ENCODE measurements at places on chromosomes 5 and 9.

GRCh38 chr9:109953813-109954497, 174.0 kb downstream of the PALM2AKAP2 start:
- no peak for DNase-seq

DNA sequence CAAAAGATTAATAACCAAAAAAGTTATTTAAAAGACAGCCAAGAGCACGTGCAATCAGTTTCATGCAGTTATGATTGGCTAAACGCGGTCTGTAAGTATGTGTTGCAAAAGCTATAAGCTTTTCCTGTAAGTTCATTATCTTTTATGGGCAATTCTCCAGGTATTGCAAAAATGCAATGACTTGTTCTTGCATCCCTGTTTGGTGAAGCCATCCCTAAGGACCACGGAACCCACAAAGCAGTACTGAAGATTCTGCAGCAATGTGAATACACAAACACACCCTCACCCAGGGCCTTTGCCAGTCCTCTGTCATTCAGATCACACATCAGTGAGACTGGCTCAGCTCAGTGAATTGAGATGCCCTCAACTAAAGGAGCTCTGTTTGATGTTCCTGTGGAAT, 11.4 kb downstream of the GCNT4 start:
- peak; percentile 84 for DNase-seq

GRCh38 chr5:128629157-128629556, 91.1 kb upstream of the FBN2 start:
- no peak for DNase-seq

DNA sequence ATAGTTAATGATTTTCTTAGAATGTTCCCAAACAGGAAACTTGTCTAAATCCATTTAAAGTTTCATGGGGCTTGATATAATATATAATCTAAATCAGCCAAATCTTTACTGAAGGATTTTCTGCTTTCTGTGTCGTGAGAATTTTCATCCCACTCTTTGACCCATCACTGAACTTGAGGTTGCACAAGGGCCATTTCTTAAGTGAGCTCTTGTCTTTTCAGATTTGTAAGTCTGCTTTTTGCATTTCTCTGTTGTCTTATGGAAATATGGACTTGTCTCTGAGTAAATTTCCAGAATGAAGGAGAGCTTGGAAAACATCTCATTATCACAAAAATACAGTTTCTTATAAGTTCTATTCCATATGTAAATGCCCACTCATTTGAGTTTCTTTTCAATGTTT, 149.2 kb upstream of the ARRDC3 start:
- DNase-seq: no peak

DNA sequence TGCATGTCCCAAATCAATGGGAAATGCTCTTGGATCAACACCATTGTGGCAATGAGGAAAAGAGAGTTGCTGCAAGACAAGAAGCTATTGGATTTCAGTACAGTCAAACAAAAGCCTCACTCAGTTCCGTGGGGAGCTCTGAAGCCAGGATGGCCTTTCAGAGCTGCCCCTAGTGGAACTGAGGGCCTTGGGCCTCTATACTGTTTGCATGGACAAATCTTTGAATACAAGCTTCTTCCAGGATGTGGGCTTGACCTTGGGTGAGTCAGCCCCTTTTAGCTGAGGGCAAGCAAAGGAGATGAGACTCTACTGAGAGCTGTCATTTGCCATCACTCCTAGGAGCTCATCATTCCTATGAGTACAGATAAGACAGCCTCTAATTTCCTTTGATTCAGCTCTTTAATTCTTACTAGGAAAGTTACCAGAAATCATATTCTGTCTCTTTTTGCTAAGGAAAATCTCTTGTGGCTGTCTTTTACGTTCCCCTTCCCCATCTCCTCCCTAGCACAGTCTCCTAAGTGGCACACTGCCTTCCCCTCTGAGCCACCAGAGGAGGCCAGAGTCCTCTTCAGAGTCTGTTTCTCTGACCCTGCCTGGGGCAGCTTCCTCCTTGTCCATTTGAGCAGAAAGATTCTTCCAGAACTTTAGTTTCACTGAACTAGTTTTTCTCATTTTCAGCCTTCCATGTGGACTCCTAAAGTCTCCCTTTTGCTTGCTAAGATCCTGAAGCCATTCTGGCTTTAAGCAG, 168.8 kb upstream of the POC5 start:
- DNase-seq: no peak

- DNase-seq: no peak
These were observed 6.1 kb downstream of the GARIN3 start for GRCh38 chr5:157160001-157160400.

DNA sequence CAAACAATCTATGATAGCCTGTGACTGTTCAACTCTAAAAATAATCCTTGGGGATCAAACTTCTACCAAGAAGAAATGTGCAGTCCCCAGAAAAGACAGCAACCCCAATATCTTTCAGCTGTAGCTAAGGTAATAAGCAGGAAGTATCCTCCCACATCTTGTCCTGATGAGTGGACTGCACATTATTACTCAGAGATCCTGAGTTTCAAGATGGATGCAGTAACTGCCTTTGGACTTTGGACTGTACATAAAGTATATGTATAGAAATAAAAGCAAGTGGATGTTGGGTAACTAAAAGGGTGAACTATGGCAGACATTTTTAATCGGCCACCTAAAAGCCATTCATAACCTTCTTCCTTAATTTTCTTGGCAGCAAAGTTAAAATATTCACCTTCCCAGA, 45.1 kb downstream of the SMIM23 start:
- no peak for DNase-seq

DNA sequence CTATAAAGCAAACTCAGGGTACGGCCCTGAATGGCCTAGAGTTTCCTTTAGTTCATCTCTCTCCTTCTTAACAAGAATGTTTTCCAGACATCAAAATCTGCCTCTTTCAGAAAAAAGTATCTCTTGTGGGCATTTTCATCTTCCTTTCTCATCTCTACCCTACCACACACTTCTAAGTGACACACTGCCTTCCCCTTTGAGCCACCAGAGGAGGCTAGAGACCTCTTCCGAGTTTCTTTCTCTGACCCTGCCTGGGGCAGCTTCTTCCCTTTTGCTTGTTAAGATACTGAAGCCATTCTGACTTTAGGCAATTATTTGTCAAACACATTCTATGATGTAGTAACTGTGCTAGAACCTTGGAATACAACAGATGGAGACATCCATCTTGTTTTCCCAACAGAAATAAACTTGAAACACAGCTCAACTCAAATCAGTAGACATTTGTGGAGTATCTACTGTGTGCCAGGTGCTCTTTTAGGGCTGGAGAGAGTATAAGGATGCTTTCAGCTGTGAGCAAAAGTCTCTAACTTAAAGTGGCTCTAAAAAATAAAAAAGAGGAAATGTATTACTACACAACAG, 8.6 kb upstream of the SV2C start:
- no peak for DNase-seq

- DNase-seq: peak; percentile 94
These were observed 6.6 kb upstream of the NFIB start for GRCh38 chr9:14320271-14321181.

DNA sequence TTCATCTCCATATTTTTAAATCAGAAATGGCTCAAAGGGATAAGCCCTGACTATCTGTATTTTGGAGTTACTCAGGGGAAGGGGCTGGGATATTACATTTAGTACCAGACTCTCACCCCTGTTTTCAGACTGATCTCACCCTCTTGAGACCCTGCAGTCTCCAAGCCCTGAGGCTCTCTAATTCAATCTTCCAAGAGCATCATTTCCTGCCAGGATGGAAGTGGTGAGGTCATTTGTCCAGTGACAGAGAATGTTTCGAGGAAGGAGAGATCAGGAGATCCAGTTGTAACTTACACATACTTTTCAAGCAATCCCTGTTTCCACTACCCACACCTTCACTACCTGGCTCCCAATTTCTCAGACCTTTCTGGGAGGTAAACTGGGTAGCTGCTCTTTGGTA, 295.5 kb upstream of the EFNA5 start:
- DNase-seq: no peak

DNA sequence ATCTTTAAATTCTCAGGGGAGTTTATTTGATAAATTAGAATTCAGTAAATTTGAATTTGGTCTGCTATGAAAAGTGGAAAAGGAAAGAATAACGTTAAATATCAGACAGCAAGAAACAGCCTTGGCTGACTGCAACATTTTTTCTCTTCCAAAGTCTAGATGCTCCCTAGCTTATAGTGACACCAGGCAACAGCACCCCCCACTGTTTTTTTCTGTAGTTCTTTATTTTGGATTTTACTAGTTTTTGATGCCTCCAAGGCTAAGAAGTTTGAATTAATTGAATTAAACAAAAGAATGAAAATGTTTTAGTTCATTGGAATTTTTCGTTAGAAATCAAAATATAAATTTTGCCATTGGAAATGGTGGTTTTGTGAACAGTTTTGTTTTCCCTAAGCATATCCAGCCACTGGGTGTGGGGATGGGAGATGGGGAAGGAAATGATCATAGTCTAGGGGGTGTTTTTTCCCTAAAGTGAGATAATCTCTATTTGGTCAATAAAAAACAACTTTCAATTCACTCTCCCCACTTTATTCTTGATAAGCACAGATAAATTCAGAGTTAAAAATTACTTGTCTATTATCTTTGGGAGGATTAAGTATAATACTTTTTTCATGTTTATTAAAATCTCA, 199.3 kb upstream of the CD180 start:
- no peak for DNase-seq

DNA sequence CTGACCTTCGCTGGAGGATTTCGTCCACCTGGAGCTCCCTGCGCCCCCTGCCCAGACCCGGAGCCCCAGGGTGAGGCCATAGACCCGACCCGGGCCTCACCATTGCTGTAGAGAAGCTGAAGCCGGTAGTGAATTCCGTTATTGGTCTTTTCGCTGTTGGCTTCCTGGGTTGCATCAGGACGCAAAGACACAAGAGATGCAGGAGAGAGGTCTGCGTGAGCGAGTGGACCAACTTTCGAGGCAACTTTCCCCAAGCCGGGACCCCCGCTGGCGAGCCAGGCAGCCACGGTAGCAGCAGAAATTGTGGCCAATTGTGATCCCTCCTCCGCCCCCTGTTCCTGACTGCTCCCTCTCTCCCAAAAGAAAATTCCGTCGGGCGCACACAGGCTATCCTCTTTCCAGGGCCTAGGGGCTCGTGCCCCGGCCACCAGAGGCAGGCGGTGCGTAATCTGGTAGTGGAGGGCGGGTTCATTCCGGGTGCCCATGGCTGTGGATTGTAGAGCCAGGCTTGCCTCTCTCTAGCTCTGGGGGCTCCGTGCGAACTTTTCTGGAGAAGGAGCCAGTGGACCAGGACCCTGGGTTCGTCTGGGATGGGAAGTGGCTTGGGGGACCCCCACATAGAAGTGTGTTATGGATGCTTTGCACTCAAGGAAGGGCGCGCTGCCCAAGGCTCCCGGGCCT, 3.3 kb downstream of the EBF1 start:
- no peak for DNase-seq

DNA sequence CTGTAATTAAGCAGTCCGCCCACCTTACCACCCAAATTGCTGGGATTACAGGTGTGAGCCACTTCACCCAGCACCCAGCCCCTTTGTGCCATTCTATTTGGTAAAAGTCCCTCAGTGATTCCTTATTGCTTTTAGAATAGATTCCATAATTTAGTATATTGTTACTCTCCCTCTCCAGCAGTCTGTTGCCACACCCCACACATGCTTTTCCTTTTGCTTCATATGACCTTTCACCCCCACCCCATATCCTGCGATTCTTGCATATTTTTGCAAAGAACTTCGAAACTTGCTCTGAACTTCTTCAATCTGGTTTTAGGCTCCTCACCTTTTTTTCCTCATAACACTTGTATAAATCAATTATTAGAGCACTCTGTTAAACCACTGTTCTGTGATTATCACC, 100.2 kb downstream of the MTREX start:
- no peak for DNase-seq

DNA sequence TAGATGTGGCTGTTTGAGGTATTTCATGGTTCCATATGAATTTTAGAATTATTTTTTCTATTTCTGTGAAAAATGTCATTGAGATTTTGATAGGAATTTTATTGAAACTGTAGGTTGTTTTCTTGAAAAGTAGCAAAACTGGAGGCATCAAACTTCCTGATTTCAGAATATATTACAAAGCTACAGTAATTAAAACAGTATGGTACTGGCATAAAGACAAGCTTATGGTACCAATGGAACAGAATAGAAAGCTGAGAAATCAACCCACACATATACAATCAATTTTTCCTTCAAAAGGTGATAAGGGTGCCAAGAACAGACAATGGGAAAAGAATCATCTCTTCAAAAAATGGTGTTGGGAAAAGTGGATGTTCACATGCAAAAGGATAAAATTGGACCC, 197.7 kb upstream of the DAP start:
- DNase-seq: no peak
